ELR (cell line): ENCODE measurements at places on chromosomes 11 and 22.

GRCh38 chr11:93783765-93784144 is 327 bp upstream of the MED17 start:
- no peak for DNase-seq

- no peak for DNase-seq
Observed at GRCh38 chr11:36212564-36213392, 76.4 kb downstream of the COMMD9 start.

DNA sequence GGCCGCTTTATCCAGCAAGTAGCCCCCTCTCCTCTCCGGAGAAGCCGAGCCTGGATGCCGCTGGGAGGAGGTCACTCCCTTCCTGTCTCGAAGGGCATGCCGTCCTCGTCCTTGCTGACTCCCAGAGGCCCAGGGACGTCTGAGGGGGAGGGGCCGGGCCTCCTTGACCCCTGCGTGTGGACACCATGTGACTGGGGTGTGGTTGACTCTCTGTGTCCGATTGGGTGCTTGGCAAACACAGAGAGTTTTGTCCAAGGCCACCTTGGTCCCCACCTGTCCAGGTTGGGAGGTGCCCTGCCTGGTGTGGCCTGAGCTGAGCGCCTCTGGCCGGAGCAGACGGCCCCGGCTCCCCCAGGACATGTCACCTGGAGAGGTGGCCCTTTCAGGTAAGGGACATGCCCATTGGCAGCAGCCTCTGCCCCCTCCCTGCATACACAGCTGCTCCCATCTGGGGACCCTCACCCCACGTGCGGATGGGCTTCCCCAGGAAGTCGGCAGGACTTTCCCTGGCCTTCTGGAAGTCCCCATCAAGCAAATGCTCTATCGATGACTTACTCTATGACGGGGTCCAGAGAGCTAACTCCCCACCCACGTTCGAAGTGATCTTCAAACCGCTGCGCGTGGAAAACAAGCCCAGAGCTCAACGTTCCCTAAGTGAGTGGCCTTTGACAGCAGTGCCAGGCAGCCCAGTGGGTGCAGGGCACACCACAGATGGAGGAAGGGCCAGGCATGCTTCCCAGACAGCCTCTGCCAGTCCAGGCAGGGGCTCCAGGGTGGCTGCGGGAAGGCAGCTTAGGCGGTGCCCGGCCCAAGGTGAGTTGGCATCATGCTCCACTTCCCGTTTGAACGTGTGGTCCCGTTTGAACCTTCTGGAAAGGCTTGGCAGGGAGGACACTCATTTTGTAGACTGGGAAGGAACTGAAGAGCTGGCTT is at the start of gene SMIM38:
TSS of gene SMIM38 (plus strand) at position 634 of the 933 bp plus-strand sequence. CDS start 1,912 bp downstream, outside the sequence.
- no peak for DNase-seq

- peak; percentile 96 for DNase-seq
Observed at GRCh38 chr11:64331569-64332371, 8.2 kb upstream of the CCDC88B start.

DNA sequence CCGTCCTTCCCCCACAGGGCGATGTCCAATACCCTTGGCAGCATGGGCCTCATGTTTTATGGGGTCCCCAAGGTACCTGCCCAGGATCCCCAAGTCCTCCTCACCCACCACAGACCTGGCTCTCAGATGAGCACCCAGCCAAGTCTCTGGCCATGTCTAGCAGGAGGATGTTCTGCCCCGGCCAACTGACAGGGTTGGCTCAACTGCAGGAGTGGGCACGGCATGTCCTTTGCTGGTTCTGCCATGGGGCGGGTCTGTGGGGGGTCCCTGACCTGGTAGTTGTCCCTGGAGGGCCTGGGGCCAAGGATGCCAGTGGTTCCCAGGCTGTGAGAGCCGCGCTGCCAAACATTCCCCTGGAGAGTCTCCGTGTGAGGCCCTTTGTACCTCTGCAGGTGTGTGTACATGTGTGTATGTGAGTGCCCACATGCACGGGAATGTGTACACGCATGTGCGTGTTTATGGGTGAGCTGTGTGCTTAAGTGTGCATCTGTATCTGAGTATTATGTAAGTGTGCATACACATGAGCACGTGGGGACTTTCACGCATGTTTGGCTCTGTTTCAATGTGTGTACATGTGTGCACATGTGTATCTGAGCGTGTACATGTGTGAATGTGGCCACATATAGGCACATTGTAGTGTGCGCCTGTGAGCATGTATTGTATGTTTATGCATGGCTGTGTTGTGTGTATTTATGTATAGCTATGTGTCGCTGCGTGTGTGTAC is 85.5 kb downstream of the KCNQ1 start:
- no peak for DNase-seq

GRCh38 chr11:35836205-35836604 is 107.7 kb upstream of the LDLRAD3 start:
- no peak for DNase-seq

- DNase-seq: peak; percentile 93
Observed at GRCh38 chr11:94151903-94152677, 23.4 kb downstream of the PANX1 start.

GRCh38 chr11:27248576-27249509 is 114.2 kb downstream of the CCDC34 start:
- no peak for DNase-seq

- DNase-seq: peak; percentile 19
Observed at GRCh38 chr11:77705876-77706579, 68.4 kb upstream of the CLNS1A start.

- no peak for DNase-seq
Observed at GRCh38 chr11:19558189-19558986, 154.2 kb upstream of the NAV2 start.
